ENCODE measurements at places on chromosomes 2 and 18.

DNA sequence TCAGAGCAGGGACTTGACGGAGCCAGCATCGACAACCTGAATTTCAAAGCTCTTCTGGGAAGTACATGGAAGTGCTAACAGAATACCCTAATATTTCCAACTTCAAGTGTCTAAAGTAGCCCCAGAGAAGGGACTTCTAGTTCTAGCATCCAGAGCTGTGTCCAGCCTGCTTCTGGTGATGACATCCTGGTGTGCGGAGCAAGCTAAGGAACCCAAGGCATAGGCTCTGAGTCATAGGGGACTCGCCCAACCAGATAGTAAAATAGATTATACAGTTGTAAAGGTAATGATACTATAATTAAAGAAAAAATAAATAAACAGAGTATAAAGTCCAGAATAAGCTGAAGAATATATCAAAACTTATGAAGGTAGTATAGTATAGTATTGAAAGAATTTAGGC is 108.1 kb upstream of the SERPINE2 start:
- no peak for DNase-seq

DNA sequence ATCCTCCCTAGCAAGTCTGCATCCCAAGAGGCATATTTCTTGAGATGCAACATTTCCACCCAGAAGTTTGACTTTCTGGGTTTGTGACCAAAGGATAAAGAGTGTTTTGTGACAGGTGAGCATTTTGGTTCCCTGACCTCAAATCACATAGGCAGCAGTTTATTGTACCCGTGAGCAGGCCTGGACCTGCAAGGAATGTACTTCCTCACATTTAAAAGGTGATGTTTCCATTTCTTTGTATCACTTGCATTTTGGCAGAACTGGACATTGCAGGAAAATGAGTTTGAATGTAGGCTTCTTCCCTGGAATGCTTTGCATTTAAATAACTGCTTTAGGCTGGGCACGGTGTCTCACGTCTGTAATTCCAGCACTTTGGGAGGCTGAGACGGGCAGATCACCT is 160.7 kb downstream of the ALPK2 start:
- no peak for DNase-seq

- DNase-seq, result no peak
Observed at GRCh38 chr2:2083113-2083758, 247.8 kb downstream of the MYT1L start.

GRCh38 chr2:217000406-217000805 is 140.5 kb upstream of the TNP1 start:
- DNase-seq, result no peak

DNA sequence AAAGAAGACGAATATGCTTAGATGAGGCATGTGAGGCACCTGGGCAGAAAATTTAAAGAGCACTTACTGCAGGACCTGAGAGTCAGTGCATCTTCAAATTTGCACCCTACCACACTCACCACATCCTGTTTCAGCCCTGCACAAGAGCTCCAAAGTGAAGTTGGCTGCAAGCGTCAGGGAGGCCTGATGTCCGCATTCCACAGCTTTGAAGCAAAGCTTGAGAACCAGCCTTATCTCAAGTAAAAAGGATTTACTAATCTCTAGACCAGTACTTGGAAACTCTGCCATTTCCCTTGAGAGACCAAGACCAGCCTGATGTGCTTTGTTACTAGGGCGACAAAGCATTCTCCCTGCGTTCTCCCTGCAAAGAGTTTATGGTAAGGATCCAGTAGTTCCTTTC is 3.4 kb upstream of the ASNSD1 start:
- peak; percentile 57 for DNase-seq

- DNase-seq, result no peak
Observed at GRCh38 chr2:24328010-24328409, 32.3 kb downstream of the ITSN2 start.

DNA sequence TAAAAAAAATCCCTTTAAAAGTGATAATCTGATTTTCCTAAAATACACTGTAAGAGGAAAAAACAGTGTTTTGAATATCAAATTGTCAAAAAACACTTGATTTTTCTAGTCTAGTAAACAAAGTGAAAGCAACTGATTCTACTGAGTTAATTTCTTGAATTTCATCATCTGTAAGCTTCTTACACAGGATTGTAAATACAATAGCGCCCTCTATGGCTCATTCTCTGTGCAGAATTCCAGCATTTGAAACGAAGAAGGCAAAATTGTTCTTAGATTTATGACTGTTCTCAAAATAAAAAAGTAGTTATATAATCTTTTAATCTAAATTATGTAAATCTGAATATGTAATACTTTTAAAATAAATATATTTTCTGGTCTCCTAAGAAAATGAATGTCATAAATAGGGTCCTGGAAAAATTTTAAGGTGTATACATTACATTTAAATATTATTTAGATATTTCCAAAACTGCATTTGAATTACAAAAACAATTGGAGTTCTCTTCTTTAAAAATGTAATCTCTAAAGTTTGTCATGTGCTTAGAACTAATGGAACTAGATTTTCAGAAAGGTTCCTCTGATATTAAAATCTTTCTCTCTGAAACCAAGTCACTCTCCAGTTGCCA is 176.9 kb upstream of the MC4R start:
- no peak for DNase-seq

Measured in stimulated activated CD4-positive, alpha-beta T cell treated with anti-CD3 and anti-CD28 coated beads, Interleukin-1b, Interleukin-23, amount 100 ng/mL, for 48 hours (primary cell).